Urinary bladder (tissue), 4 donors: ENCODE measurements at places on chromosomes 1 and 21. TPM values are rescaled to one million over a fixed set of nuclear protein-coding genes. Genes with fewer than 3 reads are reported as not detected.

GRCh38 chr1:43947874-43948437, 1.2 kb downstream of the IPO13 start:
- DNase-seq = no peak

- no peak for DNase-seq
Observed at GRCh38 chr1:214808845-214809460, 206.0 kb downstream of the CENPF start.

- no peak for DNase-seq
Observed at GRCh38 chr1:12046749-12047119, 16.4 kb upstream of the TNFRSF8 start.

- no peak for DNase-seq
Observed at GRCh38 chr1:41758500-41758899, 160.2 kb downstream of the HIVEP3 start.

DNA sequence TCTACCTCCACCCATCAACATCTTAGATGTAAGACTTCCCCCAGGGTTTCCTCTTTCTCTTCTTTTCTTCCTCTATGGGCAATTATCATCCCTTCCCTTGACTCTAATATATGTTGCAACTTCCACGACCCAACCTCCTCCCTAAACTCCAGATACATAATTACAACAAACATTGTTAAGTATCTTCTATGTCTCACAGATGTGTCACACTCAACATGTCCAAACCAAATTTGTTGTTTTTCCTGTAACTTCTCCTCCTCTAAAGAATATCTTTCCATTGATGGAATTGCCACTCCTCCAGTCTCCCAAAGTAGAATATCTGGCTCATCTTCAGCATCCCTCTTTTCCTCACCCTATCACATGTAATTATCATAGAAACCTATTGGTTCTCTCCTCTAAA, 314.2 kb downstream of the RWDD3 start:
- no peak for DNase-seq

DNA sequence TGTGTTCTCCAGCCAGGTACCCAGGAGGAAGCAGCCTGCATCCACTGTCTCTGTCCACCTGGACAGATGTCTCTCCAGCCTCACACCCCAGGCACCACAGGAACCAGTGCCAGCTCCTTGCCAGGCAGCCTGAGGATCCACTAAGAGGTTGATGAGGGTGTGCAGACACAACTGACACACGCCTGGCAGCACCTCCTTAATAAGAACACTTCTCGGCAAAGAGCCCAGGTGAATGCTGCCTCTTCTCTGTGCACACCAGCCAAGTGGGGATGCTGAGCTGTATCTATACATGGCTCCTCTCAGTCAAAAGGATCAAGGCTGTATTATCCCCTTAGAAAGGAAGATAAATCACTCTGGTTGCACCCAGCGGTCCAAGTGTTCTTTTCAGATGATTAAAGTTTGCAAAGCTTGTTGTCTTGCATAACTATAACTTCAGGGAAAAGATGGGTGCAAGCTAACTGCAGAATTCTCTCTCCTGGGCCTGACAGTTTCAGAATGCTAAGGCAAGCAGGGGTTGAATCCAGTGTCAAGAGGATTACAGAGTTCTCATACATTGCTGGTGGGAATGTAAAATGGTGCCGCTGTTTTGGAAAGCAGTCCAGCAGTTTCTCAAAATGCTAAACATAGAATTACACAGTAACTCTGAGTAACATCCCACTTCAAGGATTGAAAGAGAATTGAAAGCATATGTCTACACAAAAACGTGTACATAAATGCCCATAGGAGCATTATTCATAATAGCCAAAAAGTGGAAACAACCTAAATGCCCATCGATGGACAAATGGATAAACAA, 3.7 kb upstream of the CAPN8 start:
- no peak for DNase-seq

- DNase-seq = no peak
Observed at GRCh38 chr1:50279622-50280330, 143.5 kb downstream of the DMRTA2 start.

GRCh38 chr21:32403201-32403777, 9.2 kb upstream of the EVA1C start:
- DNase-seq = no peak

GRCh38 chr1:238927899-238928298, 458.5 kb upstream of the CHRM3 start:
- no peak for DNase-seq

DNA sequence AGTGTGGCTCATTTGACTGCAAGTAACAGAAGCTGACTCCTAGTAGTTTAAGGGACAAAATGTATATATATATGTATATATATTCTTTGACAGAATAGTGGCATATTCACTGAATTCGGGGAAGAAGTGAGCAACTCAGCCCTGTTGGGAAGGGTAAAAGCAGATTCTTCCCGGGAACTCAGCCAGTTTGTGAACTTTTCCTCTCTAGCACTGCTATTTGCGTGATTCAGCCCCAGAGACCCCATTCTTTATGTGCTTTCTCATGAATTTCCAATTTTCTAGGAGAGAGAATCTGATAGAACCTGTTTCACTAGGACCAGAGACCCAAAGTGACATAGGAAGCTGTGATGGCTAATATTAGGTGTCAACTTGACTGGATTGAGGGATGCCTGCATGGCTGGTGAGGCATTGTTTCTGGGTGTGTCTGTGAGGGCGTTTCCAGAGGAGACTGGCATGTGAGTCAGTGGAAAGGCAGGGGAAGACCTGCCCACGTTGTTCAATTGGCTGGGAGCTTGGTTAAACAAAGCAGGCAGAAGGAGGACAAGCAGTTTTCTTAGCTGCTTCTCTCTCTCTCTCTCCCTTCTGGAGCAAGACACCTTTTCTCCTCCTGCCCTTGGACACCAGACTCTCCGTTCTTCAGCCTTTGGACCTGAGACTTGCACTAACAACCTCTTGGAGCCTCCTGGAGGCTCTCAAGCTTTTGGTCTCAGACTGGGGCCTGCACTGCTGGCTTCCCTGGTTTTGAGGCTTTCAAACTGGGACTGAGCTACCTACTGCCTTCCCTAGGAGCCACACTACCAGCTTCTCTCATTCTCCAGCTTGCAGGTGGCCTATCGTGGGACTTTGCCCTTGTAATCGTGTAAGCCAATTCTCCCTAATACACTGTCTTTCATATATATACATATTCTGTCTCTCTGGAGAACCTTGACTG, 93.4 kb upstream of the KCNK1 start:
- DNase-seq = no peak

GRCh38 chr1:198082576-198082975, 74.2 kb upstream of the NEK7 start:
- DNase-seq = no peak

DNA sequence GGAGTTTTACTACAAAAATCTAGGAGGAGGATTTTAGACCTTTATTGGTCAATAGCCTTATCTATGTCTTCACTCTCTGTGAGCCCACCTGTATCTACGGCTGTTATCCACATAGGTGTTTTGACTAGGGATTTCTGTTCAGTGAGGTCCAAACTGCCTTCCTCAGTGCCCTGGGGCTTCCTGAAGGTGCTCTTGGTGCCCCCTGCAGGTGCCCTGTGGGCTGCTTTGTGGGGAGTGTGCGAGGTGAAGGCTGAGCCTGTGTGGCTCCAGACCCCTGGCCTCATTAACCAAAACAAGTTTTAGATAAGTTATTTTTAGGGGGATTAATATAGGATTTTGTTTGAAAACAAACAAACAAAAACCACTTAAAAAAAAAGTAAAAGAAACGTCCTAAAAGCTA, 122.5 kb downstream of the KIF26B start:
- no peak for DNase-seq

GRCh38 chr1:222824641-222825040, 9.8 kb downstream of the DISP1 start:
- no peak for DNase-seq

DNA sequence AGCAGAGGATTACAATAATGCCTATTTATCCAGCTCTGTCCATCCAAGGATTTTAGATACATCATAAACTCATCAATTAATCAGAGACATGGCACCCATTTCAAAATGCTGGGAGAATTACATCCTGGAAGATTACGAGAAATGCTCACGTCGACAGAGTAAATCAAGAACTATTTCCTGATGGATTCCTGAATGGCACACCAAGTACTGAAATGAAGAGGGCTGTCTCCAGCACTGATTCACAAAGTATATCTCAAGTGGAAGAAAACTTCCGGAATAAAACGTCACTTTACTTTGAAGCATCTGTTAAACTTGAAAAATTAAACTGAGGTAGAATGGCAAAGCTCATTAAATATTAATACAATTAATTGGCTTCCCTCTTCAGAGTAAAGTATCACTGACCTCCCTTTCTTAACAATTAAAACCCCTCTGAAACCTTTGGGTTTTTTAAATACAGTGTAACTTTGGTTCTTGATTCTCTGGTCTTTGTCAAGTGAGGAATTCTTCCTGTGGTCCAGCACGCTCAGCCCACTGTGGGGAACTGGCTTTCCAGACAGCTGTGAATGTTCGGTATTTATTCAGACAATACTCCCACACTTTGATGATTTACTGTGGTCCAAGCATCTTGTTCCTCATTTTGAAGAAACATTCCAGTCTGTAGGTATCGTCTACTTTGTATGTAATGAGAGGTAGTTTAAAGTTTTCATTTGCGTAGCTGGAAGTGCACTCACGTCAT, 288.0 kb downstream of the NFIA start:
- no peak for DNase-seq

- DNase-seq = no peak
Observed at GRCh38 chr1:88455621-88456256, 228.3 kb upstream of the PKN2 start.

- DNase-seq = no peak
Observed at GRCh38 chr1:104648269-104648691, 898.6 kb downstream of the AMY1C start.

DNA sequence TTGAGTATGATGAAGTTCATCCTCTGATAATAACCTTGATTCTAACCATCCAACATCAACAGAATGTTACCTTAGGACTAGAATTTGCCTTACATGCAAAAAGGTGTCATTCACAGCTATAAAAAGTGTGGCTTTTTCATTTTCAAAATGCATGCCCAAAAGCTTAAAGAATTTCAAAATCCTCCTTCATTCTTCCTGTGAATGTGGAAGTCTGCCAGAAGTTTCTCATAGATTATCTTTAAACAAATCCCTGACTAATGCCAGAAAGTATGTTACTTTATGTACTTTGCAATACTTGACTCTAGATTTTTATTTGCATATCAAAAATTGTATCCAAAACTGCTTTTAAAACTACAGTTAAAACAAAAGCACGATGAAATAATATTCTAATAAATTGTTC, 270.6 kb upstream of the ZRANB2 start:
- DNase-seq = no peak

DNA sequence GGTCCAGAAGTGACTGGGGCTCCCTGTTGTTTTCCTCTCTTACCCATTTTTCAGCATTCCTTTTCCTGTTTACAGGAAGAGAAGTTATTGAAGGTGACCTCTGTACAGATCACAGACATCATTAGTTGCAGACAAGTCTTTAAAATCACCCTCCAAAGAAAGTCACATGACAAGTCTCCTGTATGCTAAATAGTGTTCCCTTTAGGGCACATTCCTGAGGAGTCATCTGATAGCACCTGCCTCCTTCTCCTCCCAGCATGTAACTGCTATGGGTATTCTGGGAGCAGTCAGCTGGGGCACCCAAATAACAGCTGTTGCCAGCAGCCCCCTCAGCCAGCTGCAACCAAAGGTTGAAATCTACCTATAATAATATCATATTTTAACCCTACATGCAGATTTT, 200.6 kb downstream of the PTGER3 start:
- DNase-seq = no peak

DNA sequence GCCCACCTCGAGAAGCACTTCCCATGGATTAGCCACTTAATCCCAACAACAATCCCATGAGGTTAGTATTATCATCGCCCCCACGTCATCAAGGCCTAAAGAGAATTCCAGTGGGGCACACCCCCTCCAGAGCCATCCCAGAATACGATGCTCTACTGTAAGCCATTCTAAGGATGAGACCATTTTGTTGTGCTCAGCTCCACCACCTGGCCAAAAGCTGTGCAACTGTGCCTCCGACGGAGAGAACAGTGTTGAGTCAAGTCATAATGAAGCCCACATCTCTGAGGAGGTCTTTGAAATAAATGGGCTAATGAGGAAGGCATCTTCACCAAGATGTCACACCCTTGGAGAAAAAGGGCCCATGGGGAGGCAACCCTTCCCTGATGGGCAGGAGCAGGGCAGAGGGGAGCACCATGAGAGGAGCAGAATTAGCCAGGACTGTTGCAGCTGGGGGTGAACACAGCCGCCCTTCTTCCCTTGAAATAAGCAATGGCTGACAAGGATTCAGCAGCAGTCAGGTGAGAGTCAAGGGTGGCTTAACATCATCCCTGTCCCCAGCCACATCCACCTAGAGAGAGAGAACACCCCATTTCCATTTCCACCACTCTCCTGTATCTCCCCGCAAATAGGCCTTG, 14.6 kb downstream of the SYF2 start:
- no peak for DNase-seq

DNA sequence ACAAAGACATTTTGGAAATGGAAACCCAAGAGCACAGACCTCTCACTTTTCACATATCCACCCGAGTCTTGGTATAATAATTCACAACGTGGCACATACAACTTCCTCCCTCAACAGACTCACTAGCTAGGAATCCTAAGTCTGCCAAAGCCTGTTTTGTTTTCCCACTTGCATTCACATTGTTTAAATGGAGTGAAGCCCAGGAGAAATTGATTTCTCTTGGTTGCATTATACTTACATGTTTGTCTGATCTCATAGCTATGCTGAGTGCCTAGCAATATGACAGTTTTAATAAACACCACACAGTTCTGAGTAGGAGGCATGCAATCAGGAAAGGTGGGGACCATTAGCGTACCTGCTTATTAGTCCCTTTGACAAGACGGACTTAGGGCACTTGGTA, 348.6 kb upstream of the ADGRL4 start:
- DNase-seq = no peak

- no peak for DNase-seq
Observed at GRCh38 chr1:62082456-62083363, 111.9 kb upstream of the L1TD1 start.

GRCh38 chr1:241706257-241706656, 54.2 kb downstream of the WDR64 start:
- no peak for DNase-seq

PARK7 gene
- 132 TPM for total RNA-seq

AK4 gene
- total RNA-seq = 12.5 TPM

AJAP1 gene
- total RNA-seq = 1.2 TPM

DENND2C gene
- 8.8 TPM for total RNA-seq

SNX7 gene
- 68.5 TPM for total RNA-seq

C2CD2 gene
- total RNA-seq = 24.3 TPM

PLD5 gene
- total RNA-seq = 0.58 TPM

AHDC1 gene
- total RNA-seq = 19.0 TPM

PCSK9 gene
- 2.9 TPM for total RNA-seq

DRAXIN gene
- total RNA-seq = 0.21 TPM

NMNAT2 gene
- 2.4 TPM for total RNA-seq

CLDN17 gene
- not detected for total RNA-seq

C1orf159 gene
- 7.1 TPM for total RNA-seq
